NCI-H2107 (cell line): ENCODE measurements at places on chromosomes 4 and X.

DNA sequence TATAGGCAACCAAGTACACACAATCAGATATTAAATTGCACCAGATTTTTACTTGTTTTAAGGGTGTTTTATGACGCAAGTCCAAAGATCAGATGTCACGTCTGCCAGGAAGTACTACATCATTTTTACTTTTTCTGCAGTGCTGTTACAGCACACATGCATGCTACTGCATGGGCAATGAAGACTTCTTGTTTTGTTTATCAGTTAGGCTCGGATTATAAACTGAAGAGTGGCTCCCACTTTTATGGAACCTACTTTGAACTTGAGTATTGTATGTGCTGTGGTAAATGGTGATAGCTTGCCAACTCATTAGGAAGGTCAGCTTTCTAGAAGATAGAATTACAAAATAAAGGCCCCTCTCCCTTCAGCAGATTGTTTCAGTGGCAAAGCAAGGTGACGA lies 131.6 kb downstream of the CEP135 start:
- DNase-seq = no peak

- no peak for DNase-seq
These were observed 247.1 kb downstream of the BCOR start for GRCh38 chrX:39850630-39851152.

DNA sequence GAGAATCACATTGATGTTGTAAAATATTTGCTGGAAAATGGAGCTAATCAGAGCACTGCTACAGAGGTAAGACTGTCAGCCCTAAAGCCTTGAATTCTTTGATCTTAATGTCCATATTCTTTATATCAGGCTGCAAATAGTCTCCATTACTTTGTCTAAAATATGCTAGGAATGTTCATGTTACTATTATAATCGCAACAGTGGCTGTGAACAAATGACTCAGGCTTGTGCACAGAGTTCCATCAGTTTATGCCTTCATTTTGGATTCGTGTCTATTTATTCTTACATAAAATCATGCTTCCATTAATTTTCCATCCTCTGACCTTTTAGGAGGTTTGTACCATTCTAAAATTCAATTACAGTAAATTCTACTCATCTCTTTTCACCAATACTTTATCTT lies 182.7 kb downstream of the ANK2 start:
- DNase-seq = no peak

DNA sequence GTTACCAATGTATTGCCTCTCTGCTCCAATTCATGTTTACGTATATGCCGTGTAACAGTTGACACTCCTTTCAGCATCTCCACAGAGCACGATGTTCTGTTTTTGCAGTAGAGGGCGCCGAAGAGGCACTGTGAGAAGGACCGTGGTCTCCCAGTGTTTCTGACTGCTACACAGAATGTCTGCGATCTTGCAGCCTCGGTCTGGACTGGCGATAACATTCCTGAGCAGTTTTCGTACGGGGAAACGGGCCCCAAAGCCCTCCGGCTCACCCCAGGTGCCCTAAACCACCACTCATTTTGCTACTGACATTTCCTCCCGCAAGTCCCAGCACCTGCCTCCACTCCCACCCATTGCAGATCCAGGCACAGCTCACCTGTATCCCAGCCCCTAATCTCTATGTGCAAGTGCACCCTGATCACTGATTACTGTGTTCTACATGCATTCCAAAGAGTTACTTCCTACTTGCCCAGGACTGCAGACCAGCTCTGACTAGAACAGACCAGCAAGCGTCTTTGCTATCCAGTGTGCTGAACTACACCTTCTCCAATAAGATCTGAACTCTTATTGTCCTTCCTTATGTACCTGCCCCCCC lies 12.4 kb upstream of the NFXL1 start:
- DNase-seq = no peak

- no peak for DNase-seq
These were observed 170.9 kb upstream of the CASK start for GRCh38 chrX:42094218-42094617.

GRCh38 chr4:188780686-188781085 lies 641.4 kb downstream of the TRIML1 start:
- DNase-seq = no peak

GRCh38 chrX:42837101-42837726 lies 59.3 kb upstream of the PPP1R2C start:
- DNase-seq = no peak

GRCh38 chr4:78320349-78320935 lies 231.1 kb upstream of the ANXA3 start:
- no peak for DNase-seq

DNA sequence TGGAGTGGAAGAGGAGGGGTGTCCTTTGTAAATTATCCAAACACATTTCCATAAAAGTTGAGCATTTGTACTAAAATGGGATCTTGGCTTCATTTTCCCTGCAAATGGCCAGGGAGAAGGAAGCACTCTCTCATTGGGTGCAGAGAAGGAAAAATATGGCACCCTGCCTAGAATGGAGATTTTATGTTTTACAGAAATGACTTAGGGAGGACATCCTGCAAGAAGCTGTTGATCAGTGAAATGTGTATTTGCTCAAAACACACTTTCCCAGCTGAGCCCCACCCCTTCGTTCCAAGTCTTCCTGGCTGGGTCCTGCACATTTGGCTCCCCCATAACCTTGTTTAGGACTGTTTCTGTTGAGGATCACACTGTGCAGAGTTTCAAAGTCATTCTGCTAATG lies 213.5 kb upstream of the TAPT1 start:
- DNase-seq = no peak

DNA sequence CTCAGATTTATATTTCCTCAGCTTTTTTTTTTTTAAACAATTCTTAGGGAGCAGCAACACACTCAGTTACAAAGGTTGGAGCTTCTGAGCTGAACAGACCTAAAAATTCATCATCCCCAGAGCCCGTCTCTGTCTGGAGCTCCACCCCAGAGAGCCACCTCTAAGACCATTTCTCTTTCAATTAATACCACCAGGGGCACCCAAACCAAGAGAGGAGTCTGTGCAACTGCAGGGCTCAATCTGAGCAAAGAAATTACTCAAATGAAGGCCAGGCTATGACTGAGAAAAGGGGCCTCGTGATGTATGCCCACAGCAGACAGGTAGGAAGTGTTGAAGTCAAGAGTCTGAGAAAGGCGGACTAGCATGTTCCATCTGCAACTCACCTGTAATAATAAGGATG lies 95.5 kb downstream of the C4orf51 start:
- no peak for DNase-seq

- DNase-seq = no peak
These were observed 190.9 kb upstream of the TAPT1 start for GRCh38 chr4:16417198-16417597.

DNA sequence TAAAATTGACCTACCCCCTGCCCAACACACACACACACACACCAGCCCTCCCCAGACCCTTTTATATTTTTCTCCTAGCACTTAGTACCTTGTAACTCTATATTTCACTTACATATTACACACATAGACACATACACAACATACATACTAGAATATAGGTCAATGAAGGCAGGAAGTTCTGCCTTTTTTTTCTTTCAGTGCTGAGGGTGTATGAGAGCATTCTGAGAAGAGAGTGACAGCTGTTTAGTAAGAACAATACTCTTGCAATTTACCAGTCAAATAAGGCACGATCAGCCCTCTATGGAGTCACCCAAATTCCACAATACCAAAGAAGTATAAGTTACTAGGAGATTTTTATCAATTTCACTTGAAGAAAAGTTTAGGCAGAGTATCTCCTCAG lies 33.5 kb downstream of the ACE2 start:
- DNase-seq = no peak

DNA sequence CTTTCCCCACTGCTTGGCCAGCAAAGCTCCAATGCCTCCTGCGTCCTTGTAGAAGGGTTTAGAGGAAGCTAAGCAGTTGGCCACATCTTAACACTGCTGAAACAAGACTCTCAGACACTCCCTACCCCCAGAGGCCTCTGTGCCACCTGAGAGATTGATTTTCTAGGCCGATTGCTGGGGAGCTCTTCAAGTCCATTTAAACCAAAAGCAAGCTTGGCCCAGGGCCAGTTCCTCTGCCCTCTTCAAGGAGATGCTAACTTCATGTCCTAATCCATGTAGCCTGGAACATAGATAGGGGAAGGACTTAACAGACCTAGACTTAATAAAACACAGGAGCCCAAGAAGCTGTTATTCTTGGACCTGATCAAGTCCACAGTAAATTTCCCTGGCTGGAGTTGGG lies 27.2 kb upstream of the FMR1NB start:
- no peak for DNase-seq

GRCh38 chr4:110633358-110634341 lies 10.8 kb upstream of the PITX2 start:
- no peak for DNase-seq

DNA sequence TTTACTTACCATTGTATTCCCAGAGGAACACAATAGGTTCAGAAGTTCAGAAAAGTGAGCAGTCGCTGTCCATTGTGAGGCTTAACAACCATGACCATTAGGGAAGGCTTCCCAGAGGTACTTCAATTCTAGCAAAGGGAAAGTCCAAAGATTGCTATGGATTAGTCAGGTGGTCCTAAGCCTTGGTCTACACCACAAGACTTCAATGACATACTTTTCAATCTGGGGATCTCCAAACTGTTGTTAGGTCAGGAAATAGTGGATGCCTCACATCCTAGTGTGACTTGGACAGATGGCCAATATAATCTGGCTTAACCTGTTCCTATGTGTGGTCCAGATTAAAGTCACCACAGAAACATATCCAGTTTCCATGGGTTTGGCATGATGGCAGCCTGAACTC lies 118.0 kb downstream of the SPCS3 start:
- no peak for DNase-seq

- no peak for DNase-seq
These were observed 71.9 kb downstream of the AFF2 start for GRCh38 chrX:148572337-148572736.

GRCh38 chr4:94334476-94334875 lies 8.2 kb downstream of the HPGDS start:
- DNase-seq = no peak

- DNase-seq = no peak
These were observed 162.5 kb upstream of the AFF2 start for GRCh38 chrX:148337873-148338272.

GRCh38 chr4:24468071-24468470 lies 116.3 kb downstream of the DHX15 start:
- no peak for DNase-seq
